Kidney capillary endothelial cell (primary cell): ENCODE measurements at places on chromosomes 7 and 10.

DNA sequence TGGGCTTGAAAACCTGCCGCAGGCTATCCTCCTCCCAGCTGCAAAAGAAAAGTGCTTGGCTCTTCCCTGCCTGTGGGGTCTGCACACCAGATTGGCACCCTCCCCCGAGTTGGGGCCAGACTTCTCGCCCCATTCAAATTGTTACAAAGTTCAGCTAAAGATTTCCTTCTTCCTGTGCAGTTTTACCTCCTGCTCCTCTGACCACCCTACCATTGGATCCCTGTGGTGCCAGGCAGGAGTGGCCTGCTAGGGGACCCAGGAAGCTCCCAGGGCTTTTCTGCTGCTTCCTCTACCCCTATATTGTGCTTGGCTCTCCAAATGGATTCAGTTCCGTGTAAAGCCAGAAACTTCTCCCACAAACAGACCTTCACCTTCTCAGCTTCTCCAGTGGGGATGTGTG lies 135.1 kb upstream of the GAD2 start:
- no peak for DNase-seq

- no peak for DNase-seq
Observed at GRCh38 chr10:70763567-70763966, 21.6 kb downstream of the TBATA start.

GRCh38 chr7:87152897-87153641 lies 816 bp downstream of the DMTF1 start:
- DNase-seq: peak; percentile 40

GRCh38 chr10:30437031-30437841 lies 3.3 kb downstream of the MAP3K8 start:
- DNase-seq: no peak

DNA sequence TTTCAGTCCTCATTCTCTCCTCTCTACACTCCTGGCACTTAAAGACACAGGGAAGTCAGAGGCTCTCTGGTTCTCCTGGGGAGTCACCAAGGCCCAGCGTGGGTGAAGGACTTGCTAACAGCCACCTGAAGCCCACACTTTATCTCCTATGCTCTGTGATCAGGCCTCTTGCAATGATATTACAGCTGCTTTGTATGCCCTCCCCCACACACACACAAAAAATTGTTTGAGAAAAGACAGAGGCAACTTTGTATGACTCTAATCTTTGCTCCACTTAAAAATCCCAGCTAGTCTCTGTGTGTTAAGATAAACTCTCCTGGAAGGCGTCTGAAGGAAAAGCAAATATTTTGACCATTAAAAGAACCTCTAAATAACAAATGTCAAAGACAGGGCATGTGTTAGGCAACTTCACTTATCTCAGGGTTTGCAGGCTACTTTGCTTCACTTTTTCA lies 507.2 kb downstream of the TNS3 start:
- DNase-seq: no peak
